Breast epithelium (tissue), 4 donors: ENCODE measurements at places on chromosomes 2 and 18. TPM values are rescaled to one million over a fixed set of nuclear protein-coding genes. Genes with fewer than 3 reads are reported as not detected.

ASXL3 gene
- total RNA-seq, result 0.98 TPM

WNT10A gene
- 2.9 TPM for total RNA-seq

CSRNP3 gene
- total RNA-seq, result 2.0 TPM

PPP1CB gene
- total RNA-seq, result 294 TPM

IL36B gene
- not detected for total RNA-seq

MAP3K19 gene
- not detected for total RNA-seq

RAB27B gene
- 11.8 TPM for total RNA-seq

TUBA4B gene
- not detected for total RNA-seq

FKBP7 gene
- 10.5 TPM for total RNA-seq

ILKAP gene
- total RNA-seq, result 31.4 TPM

DNA sequence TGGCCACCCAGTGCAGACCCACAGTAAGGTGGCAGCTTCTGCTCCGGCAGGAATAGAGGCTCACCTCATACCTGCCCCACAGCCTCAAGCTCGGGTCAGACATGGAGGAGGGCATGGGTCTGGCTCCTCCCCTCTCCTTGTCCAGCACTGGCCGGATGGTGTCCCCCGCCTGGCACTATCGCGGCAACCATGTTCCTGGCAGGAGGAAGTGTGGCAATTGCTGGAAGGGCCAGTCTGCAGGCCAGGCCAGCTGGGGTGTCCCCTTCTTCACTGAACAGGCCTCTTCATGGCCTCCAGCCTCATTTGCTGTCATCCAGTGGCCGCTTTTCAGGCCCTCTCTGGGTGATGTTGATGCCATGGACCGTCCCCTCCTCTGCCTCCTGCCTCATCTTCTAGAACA, 41.4 kb upstream of the SMAD7 start:
- no peaks in the 10 kb centered on the region for H3K27me3 ChIP-seq
- H3K4me1 ChIP-seq, result peaks cover 3% of the 10 kb centered on the region
- H3K27ac ChIP-seq, result peak overlapping the region; percentile 21
- no peak overlapping the region for H3K4me3 ChIP-seq

- H3K4me3 ChIP-seq, result no peak overlapping the region
- no peaks in the 10 kb centered on the region for H3K27me3 ChIP-seq
- no peak overlapping the region for H3K27ac ChIP-seq
- DNase-seq, result no peak
- H3K36me3 ChIP-seq, result no peaks in the 10 kb centered on the region
Measured at GRCh38 chr18:31197676-31198075, 35.0 kb upstream of the DSC1 start.

GRCh38 chr18:48413342-48413741, 4.2 kb upstream of the ZBTB7C start:
- no peaks in the 10 kb centered on the region for H3K4me1 ChIP-seq
- no peak overlapping the region for H3K4me3 ChIP-seq
- no peaks in the 10 kb centered on the region for H3K27me3 ChIP-seq

- no peak overlapping the region for H3K27ac ChIP-seq
- H3K4me3 ChIP-seq, result no peak overlapping the region
- H3K36me3 ChIP-seq, result no peaks in the 10 kb centered on the region
- no peaks in the 10 kb centered on the region for H3K27me3 ChIP-seq
Measured at GRCh38 chr2:112827009-112827408, 9.6 kb downstream of the IL1B start.

DNA sequence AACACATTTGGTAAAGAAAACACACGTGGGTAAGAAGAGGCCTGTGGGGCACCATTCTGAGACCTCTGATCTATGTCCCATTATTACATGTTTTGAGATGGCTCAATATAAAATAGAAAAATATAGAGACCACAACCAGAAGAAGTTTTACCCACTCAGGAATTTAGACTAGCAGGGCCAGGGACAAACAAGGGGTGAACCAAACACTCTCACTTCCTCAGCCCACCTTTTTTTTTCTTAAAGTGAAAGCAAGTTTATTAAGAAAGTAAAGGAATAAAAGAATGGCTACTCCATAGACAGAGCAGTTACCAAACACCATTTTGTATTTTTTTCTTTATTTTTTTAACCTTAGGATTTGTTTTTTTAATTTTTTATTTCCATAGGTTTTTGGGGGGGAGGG, 119.0 kb upstream of the REV1 start:
- H3K27ac ChIP-seq, result no peak overlapping the region
- no peaks in the 10 kb centered on the region for H3K27me3 ChIP-seq
- no peaks in the 10 kb centered on the region for H3K4me1 ChIP-seq
- DNase-seq, result no peak

- no peak for DNase-seq
- H3K27ac ChIP-seq, result no peak overlapping the region
- no peak overlapping the region for H3K4me3 ChIP-seq
Measured at GRCh38 chr18:26017929-26018328, 72.5 kb downstream of the SS18 start.

DNA sequence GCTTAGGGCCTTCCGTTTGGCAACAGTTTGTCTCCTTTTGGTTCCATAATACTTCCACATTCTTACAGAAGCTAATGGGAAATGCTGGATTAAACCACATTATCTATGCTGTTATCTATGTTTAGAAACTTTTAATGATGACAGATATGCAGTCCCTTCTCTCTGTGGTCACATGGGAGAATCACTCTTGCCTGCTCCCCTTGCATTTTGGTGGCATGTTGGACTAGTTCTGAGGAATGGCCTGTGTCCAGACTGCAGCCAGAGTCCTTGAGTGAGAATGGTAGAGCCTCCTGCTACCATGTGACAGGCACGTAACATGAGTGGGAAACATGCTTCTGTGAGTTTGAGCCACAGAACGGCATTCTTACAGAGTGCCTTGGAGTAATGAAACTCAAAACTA, 19.2 kb downstream of the SPTBN1 start:
- no peaks in the 10 kb centered on the region for H3K27me3 ChIP-seq
- H3K4me1 ChIP-seq, result no peaks in the 10 kb centered on the region
- H3K4me3 ChIP-seq, result no peak overlapping the region
- DNase-seq, result no peak

GRCh38 chr18:51617572-51618260, 420.2 kb upstream of the MEX3C start:
- H3K4me3 ChIP-seq, result no peak overlapping the region
- peaks cover 6% of the 10 kb centered on the region for H3K4me1 ChIP-seq
- H3K36me3 ChIP-seq, result no peaks in the 10 kb centered on the region
- peak overlapping the region; percentile 55 for H3K27ac ChIP-seq
- no peaks in the 10 kb centered on the region for H3K27me3 ChIP-seq

GRCh38 chr2:164694275-164694695, 73.0 kb upstream of the GRB14 start:
- no peaks in the 10 kb centered on the region for H3K27me3 ChIP-seq
- H3K4me3 ChIP-seq, result no peak overlapping the region
- DNase-seq, result no peak

- no peaks in the 10 kb centered on the region for H3K27me3 ChIP-seq
- H3K4me3 ChIP-seq, result no peak overlapping the region
- no peaks in the 10 kb centered on the region for H3K36me3 ChIP-seq
- H3K4me1 ChIP-seq, result no peaks in the 10 kb centered on the region
- no peak overlapping the region for H3K27ac ChIP-seq
Measured at GRCh38 chr2:3479430-3480320, 39.7 kb downstream of the ADI1 start.

DNA sequence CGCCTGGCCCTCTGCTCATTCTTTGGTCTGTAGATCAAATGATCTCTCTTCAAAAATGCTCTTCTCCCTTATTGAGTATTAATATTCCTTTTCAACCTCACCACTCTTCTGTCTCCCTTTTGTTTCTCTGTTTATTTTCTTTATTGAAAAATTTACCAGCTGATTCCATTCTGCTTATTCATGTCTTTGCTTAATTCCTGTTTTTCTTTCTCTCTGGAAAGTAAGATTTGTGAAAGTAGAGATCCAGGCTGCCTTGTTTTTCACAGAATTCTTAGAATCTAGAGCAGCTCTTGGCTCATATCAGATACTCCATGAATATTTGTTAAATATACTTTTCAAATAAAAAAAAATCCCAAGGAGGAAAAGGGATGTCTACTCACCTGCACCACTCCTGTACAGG, 157.0 kb downstream of the DOCK10 start:
- H3K4me1 ChIP-seq, result no peaks in the 10 kb centered on the region
- H3K4me3 ChIP-seq, result no peak overlapping the region
- no peak for DNase-seq
- no peak overlapping the region for H3K27ac ChIP-seq
- no peaks in the 10 kb centered on the region for H3K36me3 ChIP-seq
- H3K27me3 ChIP-seq, result no peaks in the 10 kb centered on the region

- no peaks in the 10 kb centered on the region for H3K36me3 ChIP-seq
- no peaks in the 10 kb centered on the region for H3K27me3 ChIP-seq
- no peaks in the 10 kb centered on the region for H3K4me1 ChIP-seq
- no peak overlapping the region for H3K4me3 ChIP-seq
Measured at GRCh38 chr2:108139521-108139920, 100.2 kb upstream of the SULT1C3 start.

DNA sequence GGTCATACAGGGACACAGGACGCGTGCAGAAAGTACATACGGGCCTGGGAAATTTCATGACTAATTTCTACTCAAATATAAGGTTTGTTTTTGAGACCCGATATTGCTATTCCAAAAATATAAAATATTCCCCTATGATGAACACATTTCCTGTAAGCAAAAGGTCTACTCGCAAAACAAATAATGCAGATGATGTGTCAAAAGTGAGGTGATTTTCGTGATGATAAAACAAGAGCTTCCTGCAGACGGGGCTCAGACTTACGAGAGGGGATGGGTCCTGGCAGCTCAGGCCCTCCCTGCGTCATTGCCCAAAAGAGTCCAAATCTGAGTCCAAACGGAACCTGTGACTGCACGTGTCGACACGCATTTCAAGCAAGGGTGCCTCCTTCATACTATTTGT, 62.7 kb downstream of the MBP start:
- DNase-seq, result no peak
- peak overlapping the region; percentile 92 for H3K27ac ChIP-seq
- no peaks in the 10 kb centered on the region for H3K27me3 ChIP-seq
- H3K4me1 ChIP-seq, result peaks cover 4% of the 10 kb centered on the region
- H3K36me3 ChIP-seq, result no peaks in the 10 kb centered on the region

- H3K4me1 ChIP-seq, result no peaks in the 10 kb centered on the region
- H3K27me3 ChIP-seq, result no peaks in the 10 kb centered on the region
- no peak for DNase-seq
- H3K4me3 ChIP-seq, result no peak overlapping the region
Measured at GRCh38 chr2:12087175-12087574, 340.7 kb downstream of the LPIN1 start.

- no peak overlapping the region for H3K27ac ChIP-seq
- H3K4me1 ChIP-seq, result no peaks in the 10 kb centered on the region
- no peak overlapping the region for H3K4me3 ChIP-seq
- H3K36me3 ChIP-seq, result no peaks in the 10 kb centered on the region
- no peaks in the 10 kb centered on the region for H3K27me3 ChIP-seq
- no peak for DNase-seq
Measured at GRCh38 chr2:45409677-45410076, 201.4 kb downstream of the SRBD1 start.

DNA sequence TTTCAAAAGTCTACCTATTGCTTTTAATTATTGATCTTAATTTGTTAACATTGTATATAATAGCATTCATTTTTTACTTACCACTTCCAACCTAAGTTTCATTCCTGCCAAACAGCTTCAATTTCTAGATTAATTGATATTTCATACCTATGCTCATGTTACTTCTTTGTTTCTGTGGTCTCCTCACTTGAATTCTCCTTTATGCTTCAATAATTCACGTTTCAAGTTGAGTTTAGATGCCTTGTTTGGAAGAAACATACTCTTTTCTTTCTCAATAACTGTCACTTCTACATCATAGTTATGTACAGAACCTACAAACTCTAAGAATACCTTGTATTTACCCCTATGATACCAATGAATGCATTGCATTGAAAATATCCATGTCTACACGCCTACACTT, 862.2 kb upstream of the LRATD1 start:
- H3K27me3 ChIP-seq, result no peaks in the 10 kb centered on the region
- no peaks in the 10 kb centered on the region for H3K4me1 ChIP-seq
- H3K36me3 ChIP-seq, result no peaks in the 10 kb centered on the region
- no peak overlapping the region for H3K27ac ChIP-seq

DNA sequence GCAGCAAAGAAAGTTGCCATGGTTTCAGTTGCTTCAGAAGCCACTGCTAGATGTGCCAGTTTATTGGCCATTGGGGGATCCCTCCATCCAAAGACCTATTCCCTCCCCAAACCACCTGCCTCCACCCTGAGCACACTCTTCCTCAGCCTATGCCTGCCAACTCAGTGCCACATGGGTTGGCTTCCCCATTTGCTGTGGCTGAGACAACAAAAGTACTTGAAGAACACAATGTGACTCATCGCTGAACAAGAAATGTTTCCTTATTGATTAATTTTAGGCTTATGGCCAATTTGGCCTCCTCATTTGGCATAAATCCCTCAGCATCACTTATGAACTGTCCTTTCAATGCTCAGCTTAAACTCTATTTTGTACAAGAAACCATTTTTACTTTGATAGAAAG, 215.9 kb downstream of the TMEM247 start:
- H3K27me3 ChIP-seq, result no peaks in the 10 kb centered on the region
- no peak overlapping the region for H3K4me3 ChIP-seq
- H3K36me3 ChIP-seq, result no peaks in the 10 kb centered on the region
- no peak for DNase-seq
- H3K4me1 ChIP-seq, result no peaks in the 10 kb centered on the region
- no peak overlapping the region for H3K27ac ChIP-seq

GRCh38 chr2:88081924-88082608, 14.4 kb downstream of the SMYD1 start:
- DNase-seq, result no peak
- H3K27ac ChIP-seq, result peak overlapping the region; percentile 94
- no peaks in the 10 kb centered on the region for H3K27me3 ChIP-seq
- no peaks in the 10 kb centered on the region for H3K36me3 ChIP-seq
- H3K4me3 ChIP-seq, result no peak overlapping the region

DNA sequence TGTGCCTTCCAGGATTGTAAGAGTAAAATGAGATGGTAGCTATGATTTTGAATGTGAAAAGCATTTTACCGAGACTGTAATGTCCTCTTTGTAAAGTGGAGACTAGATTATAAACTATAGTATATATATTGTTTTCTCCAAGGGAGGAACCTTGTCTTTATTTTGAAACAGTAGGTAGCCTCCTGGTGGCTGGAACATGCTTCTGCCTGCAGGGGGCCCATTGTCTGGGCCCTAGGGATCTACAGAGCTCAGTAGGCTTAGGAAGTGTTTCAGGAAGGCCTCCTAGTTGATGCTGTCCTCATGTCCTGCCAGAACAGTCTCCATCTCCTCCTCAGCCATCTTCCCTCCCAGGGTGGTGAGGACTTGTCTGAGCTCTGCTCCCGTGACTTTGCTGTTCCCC, 3.0 kb downstream of the PIKFYVE start:
- DNase-seq, result no peak
- H3K4me1 ChIP-seq, result peaks cover 4% of the 10 kb centered on the region
- no peaks in the 10 kb centered on the region for H3K27me3 ChIP-seq
- H3K36me3 ChIP-seq, result peaks cover 3% of the 10 kb centered on the region

- no peaks in the 10 kb centered on the region for H3K27me3 ChIP-seq
- H3K4me1 ChIP-seq, result no peaks in the 10 kb centered on the region
- H3K27ac ChIP-seq, result no peak overlapping the region
- no peak for DNase-seq
- H3K4me3 ChIP-seq, result no peak overlapping the region
- no peaks in the 10 kb centered on the region for H3K36me3 ChIP-seq
Measured at GRCh38 chr18:42192251-42193248, 237.5 kb downstream of the PIK3C3 start.
